ENCODE measurements at places on chromosomes 2 and 18. TPM values are rescaled to one million over a fixed set of nuclear protein-coding genes. Genes with fewer than 3 reads are reported as not detected.

GRCh38 chr2:183592271-183592670 lies 468.0 kb downstream of the NUP35 start:
- no peak for DNase-seq

- no peak for DNase-seq
Observed at GRCh38 chr2:143355870-143356269, 226.7 kb downstream of the ARHGAP15 start.

DNA sequence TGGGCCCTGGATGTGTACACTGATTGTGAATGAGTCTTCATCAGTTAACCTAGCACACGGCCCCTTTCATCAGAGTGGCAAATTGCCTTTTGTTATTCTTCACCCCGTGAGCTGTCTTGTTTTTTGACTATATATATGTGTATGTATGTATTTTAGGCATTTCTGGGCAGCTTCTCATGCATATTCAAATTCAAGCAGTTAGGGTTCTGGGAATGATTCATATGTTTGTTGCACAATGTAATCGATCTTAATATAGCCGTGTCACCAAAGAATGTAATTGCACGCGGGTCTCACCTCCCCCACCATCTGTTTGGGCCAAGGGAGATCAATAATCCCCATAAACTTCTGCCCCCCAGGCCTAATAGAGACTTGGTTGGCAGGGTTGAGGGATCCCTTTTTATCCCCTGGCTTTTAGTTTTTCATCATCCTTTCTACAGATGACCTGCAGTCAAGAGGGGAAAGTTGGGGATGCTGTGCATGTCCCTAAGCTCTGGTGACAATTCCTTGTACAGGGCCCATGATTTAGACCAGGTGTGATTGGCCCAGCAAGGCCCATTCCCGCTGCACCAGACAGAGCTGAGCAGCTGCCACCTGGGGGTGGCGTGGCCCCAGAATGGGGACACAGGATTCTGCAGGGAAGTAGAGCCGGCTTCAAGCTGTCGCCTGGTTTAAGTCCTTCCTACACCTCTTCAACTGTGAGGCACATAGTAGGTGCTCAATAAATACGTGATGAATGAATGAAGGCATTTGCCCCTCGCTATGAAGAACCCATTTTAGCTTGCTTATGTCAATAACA lies 19.2 kb downstream of the KCNF1 start:
- DNase-seq, result no peak

Gene DPYSL5
- total RNA-seq, result not detected

Gene GALR1
- total RNA-seq, result not detected
